SJSA1 (cell line): ENCODE measurements at places on chromosomes 11 and 22.

DNA sequence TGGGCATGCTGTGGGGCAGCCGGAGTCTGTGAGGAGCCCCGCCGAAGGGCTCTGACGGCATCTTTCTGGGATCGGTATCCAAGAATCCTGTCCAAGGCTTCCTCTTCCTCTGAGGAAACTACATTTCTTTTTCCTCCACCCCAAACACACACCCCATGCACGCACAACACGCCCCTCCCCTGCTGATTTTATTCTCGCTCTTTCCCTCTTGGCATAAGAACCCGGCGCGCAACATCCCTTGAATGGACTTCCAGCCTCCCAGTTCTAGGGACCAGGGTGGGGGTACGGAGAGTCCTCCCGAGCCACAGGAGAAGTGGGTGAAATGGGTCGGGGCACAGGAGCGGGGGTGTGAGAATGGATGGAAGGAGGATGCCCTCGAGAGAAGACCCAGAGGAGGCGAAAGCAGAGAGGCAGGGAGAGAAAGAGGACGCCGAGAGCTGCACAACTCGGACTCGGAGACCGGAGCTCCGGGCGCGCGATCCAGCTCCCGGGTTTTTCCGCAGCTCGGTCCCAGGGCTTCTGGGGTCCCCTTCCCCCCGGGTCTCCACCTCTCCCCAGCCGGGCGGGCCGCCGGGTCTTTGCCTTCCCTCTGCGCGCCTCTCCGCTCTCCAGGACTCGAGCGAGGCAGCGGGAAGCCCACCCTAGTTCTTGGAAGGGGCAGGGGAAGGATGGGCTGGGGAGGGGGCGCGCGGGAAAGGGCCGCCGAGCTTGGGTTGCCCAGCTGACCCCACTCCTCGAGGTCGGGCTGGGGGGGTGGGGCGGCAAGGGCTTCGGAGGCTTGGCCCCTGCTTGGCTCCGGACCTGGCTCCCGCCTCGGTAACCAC is 1.5 kb upstream of the LARGE1 start:
- peak; percentile 63 for DNase-seq
- peak overlapping the region; percentile 76 for H3K4me3 ChIP-seq
- no peak overlapping the region for H3K27ac ChIP-seq
- 0 out of 2 replicates have a peak, but pooled peaks cover 3% of the 10 kb centered on the region for H3K36me3 ChIP-seq
- peaks cover 13% of the 10 kb centered on the region; the same call in 1 of the 2 replicates for H3K27me3 ChIP-seq

GRCh38 chr22:42721045-42721434 is 370 bp upstream of the A4GALT start:
- H3K36me3 ChIP-seq, result 0 out of 2 replicates have a peak, but pooled peaks cover 8% of the 10 kb centered on the region
- no peak for DNase-seq
- no peak overlapping the region for H3K27ac ChIP-seq
- H3K27me3 ChIP-seq, result no peaks in the 10 kb centered on the region
- H3K4me1 ChIP-seq, result peaks cover 58% of the 10 kb centered on the region
- H3K4me3 ChIP-seq, result peak overlapping the region; percentile 73

DNA sequence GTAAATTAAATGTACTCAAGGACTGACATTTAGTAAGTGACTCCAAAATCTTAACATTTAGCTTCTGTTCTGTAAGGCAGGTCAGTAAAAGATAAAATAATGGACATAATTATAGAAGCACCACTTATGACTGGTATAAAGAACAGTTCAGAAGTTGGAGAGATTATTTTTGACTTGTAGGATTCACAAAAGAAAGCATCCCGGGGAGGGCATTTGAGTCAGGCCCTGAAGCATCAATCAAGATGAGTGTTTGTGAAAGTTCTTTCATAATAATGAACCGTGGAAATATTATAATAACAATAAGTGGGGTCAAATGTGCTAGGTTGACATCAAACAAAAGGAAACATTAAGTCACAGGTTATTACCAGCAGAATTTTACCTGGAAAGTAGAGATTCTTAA is 201.9 kb downstream of the DDX10 start:
- no peak overlapping the region for H3K27ac ChIP-seq
- no peaks in the 10 kb centered on the region for H3K27me3 ChIP-seq
- peaks cover 23% of the 10 kb centered on the region for H3K4me1 ChIP-seq
- H3K36me3 ChIP-seq, result no peaks in the 10 kb centered on the region
- H3K4me3 ChIP-seq, result no peak overlapping the region
- no peak for DNase-seq

DNA sequence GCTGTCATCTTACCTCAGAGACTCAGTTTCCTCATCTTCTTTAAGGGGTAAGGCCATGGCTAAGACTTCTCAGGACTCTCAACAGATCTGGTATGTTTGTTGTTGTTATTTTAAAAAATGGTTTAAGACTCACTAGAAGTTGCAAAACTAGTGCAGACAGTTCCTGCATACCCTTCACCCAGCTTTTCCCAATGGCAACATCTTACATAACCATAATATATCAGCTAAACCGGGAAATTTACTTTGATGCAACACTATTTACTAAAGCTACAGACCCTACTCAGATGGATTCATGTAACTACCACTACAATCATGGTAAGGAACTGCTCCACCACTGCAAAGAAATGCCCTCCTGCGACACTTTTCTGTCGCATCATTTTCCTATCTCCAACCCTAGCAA is 20.4 kb downstream of the LGR4 start:
- no peaks in the 10 kb centered on the region for H3K27me3 ChIP-seq
- H3K27ac ChIP-seq, result no peak overlapping the region
- no peak overlapping the region for H3K4me3 ChIP-seq
- H3K36me3 ChIP-seq, result no peaks in the 10 kb centered on the region
- DNase-seq, result no peak

- H3K4me3 ChIP-seq, result no peak overlapping the region
- H3K36me3 ChIP-seq, result no peaks in the 10 kb centered on the region
- no peak for DNase-seq
Measured at GRCh38 chr11:117420143-117420485, 92.5 kb downstream of the CEP164 start.

DNA sequence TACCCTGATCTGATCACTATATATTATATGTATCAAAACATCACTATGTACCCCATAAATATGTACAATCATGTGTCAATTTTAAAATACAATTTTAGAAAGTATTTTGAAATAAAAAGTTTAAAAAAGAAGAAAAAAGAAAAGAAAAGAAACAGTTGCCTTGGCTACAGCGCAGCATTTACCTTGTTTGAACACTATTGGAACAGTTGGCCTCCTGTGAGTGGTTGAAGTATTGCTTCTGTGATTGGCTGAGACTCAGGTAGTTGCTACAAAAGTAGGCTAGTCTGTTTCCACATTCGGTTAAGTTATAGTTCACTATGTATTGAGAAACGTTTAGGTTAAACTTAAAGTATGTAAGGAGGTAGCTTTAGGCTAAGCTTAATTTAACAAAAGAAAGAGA is 7.9 kb upstream of the DTX4 start:
- no peak for DNase-seq
- H3K36me3 ChIP-seq, result no peaks in the 10 kb centered on the region
- no peak overlapping the region for H3K27ac ChIP-seq
- H3K4me3 ChIP-seq, result no peak overlapping the region
- no peaks in the 10 kb centered on the region for H3K4me1 ChIP-seq

DNA sequence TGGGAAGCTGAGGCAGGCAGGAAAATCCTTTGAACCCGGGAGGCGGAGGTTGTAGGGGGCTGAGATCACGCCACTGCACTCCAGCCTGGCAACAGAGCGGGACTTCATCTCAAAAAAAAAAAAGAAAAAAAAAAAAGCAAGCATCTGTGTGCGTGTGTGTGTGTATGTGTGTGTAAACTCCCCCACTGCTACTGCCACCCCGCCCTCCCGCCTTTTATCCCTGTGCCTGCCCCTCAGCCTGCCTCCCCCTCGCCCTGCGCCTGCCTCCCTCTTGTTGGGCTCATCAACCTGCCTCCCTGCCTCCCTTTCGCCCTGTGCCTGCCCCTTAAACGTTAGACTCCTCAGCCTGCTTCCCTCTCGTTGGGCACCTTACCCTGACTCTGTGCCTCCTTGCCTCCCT is 18.0 kb downstream of the TMEM258 start:
- peaks cover 7% of the 10 kb centered on the region for H3K4me1 ChIP-seq
- H3K27me3 ChIP-seq, result no peaks in the 10 kb centered on the region
- H3K27ac ChIP-seq, result no peak overlapping the region
- H3K4me3 ChIP-seq, result no peak overlapping the region
- H3K36me3 ChIP-seq, result no peaks in the 10 kb centered on the region; the same call in 1 of the 2 replicates

- no peak for DNase-seq
- H3K4me3 ChIP-seq, result no peak overlapping the region
- H3K27ac ChIP-seq, result peak overlapping the region; percentile 40; the same call in 1 of the 2 replicates
- H3K36me3 ChIP-seq, result no peaks in the 10 kb centered on the region
Measured at GRCh38 chr22:43100225-43100624, 10.3 kb upstream of the BIK start.

DNA sequence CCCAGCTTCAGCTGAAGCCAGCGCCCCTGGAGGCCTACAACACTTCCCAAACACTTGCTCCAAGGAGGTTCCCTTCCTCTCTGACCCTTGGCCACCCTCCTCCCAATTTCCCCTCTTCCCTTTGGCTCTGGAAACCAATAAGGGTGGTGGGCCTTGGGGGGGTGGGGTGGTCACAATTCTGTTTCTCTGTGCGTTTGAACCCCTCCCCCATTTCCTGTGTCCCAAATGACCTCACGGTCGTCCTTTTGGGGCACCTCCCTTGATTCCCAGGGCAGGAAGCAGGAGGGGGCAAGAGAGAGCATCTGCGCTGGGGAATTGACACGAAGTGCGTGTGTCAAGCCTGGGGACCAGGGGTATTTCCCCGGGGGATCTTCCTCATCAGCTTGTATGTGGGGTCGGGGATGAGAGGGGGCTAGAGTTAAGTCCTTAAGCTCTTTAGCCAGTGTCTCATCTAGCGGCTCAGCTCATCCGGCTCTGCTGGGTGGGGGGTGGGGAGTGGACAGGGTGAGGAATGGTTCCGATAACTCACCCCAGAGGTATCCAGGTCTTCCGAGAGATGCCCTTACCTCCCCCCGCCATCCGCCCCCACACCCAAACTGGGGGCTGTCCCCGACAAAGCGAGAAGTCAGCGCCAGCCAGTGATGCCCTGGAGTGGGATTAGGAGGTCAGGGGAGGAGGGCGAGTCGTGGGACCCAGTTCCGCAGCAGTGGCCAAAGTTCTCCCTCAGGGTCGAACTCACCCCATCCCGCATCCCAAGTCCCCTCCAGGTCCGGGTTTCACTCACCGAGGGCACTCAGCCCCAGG is 587 bp downstream of the ESAM start:
- H3K4me1 ChIP-seq, result peaks cover 23% of the 10 kb centered on the region
- peak overlapping the region; percentile 37 for H3K4me3 ChIP-seq
- H3K27me3 ChIP-seq, result no peaks in the 10 kb centered on the region
- DNase-seq, result no peak
- 0 out of 2 replicates have a peak, but pooled peaks cover 3% of the 10 kb centered on the region for H3K36me3 ChIP-seq

- H3K27me3 ChIP-seq, result no peaks in the 10 kb centered on the region
- no peaks in the 10 kb centered on the region for H3K4me1 ChIP-seq
- no peak for DNase-seq
- H3K36me3 ChIP-seq, result no peaks in the 10 kb centered on the region
Measured at GRCh38 chr11:130055617-130056016, 14.1 kb upstream of the APLP2 start.

DNA sequence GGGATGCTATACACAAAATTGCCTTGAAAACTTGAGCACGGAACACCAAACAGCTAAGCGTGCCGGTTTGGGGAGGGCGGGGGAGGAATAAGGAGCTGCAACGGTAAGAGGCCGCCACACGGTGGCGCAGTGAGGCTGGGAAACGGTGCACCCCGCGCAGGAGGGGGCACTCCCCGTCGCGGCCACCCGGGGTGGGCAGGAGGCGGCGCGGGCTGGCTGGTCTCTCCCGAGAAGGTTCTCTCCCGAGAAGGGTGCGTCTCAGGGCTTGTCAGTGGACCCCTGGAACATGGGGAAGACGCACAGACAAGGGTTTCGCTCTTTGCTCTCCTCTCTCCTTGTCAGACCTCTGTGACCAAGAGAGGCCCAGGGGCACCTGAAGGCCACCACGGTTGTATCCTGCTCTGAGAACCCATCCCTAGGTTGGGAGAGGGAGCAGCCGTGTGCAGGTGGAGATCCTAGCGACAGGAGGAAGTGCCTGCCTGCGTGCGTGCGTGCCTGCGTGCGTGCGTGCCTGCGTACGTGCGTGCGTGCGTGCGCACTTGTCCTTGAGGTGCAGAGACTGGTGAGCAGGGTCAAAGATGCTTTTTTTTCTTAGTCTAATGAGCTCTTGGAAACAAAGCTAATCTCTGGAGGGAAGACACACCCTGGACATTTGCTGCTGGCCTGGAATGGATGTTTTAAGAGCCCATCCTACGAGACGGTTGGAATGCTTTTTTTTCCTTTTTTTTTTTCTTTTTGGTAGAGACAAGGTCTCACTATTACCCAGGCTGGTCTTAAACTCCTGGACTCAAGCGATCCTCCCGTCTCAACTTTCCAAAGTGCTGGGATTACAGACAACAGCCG is 18.1 kb upstream of the JAM3 start:
- no peaks in the 10 kb centered on the region for H3K36me3 ChIP-seq
- H3K27ac ChIP-seq, result no peak overlapping the region
- no peak overlapping the region for H3K4me3 ChIP-seq
- peaks cover 7% of the 10 kb centered on the region; the same call in 1 of the 2 replicates for H3K4me1 ChIP-seq
- DNase-seq, result peak; percentile 34
- no peaks in the 10 kb centered on the region for H3K27me3 ChIP-seq
